Right cardiac atrium (tissue), 5 donors: ENCODE measurements at places on chromosomes 5 and 9. TPM values are rescaled to one million over a fixed set of nuclear protein-coding genes. Genes with fewer than 3 reads are reported as not detected.

The TLX3 gene
- total RNA-seq, result not detected

The IGFBPL1 gene
- 3.9 TPM for total RNA-seq

The PCDHB2 gene
- 1.9 TPM for total RNA-seq

DNA sequence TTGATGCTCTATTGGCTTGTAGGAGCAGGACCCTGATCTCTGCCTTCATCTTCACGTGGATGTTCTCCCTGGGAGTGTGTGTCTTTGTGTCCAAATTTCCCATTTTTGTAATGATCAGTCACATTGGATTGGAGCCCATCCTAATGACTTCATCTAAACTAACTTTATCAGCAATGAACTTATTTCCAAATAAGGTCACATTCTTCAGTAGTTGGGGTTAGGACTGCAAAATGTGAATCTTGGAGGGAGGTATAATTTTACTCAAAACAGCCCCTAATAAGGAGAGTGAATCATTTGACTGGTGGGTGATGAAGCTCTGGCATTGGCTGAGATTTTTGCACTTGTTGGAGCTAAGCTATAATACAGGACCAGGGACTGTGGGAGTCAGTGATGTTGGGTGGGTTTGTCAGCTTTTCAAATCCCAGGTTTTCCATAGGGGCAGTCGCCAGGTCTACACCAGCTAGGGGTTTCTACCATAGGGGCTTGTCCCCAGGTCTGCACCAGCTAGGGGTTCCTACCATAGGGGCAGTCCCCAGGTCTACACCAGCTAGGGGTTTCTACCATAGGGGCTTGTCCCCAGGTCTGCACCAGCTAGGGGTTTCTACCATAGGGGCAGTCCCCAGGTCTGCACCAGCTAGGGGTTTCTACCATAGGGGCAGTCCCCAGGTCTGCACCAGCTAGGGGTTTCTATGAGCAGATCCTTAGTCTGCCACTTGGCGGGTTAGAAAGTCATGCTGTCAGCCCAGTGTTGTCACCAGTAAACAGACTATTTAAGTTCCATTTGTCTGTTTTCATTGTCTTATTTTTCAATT lies 382.6 kb upstream of the DAP start:
- no peak for DNase-seq

- no peak for DNase-seq
These were observed 125.3 kb upstream of the MARCHF11 start for GRCh38 chr5:16304846-16305245.

DNA sequence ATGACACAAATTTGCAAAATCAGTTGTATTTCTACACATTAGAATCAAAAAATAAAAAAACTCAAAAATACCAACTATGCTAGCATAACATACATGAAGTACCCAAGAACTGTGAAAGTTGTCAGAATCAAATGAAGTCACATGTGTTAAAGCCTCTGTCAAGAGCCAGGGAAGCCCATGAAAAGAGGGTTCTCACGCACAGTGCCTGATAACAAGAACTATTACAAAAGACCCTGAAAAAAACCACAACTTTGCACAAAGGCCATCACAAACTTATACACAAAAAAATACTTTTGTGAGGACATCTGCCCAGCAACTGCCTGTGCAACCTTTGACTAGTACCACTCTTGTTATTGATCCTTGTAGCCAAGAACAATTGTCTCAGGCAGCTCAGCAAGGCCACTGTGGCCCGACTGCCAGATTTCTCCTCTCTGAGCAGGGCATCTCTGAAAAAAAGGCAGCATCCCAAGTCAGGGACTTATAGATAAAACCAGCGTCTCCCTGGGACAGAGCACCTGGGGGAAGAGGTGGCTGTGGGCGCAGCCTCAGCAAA lies 28.9 kb upstream of the HNRNPA0 start:
- DNase-seq, result peak; percentile 22

DNA sequence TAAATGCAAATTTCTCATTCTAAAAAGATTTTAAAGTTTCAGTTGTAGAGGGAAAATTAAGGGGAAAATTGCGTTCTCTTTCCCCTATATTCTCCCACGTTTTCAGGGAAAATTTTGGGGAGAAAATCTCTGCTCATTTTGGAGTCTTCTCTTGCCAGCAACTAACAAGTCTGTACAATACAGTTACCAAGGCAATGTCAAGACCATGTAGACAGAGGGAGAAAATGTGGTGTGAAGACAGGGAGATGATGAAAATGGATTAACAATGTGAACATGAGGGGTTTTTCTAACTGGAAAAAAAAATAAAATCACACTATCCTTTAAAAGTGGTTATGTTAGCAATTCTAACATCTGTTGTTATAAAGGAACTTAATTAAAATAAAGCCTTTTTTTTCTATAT lies 22.3 kb downstream of the SLC1A3 start:
- DNase-seq, result no peak

- DNase-seq, result peak; percentile 78
These were observed 1.5 kb upstream of the TESK1 start for GRCh38 chr9:35603506-35603985.

DNA sequence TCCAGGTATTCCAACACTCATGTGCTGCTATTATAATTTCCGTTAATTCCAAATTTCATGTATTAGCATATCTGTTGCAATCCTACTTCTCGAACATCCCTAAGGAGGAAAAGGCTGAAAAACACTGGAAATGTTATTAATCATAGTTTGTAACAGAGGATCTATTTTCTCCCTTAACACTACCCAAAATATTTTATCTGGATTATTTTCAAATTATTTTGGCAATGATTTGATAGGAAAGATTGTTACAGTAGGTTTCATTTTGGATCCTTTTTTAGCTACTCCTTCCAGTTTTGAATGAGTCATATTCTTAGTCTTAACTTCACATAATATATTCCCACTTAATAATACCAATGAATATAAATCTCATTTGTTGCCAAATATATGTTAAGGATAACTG lies 13.9 kb upstream of the NAA35 start:
- DNase-seq, result no peak

DNA sequence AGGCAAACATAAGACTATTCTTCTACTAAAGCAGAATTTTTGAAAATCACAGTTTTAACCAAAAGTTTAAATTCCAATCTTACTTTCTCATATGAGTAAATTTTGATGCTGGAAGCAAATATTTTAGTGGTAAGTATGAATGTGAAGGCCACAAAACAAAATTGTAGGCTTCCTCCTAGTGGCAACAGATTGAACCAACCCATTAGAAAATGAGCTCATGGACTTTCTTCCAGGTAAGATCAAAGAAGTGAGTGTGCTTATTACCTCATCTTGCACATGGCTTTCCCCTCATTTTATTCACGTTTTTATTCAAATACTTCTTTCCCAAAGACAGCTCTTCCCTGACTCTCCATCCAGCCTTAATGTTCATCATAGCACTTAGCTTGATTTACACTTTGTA lies 16.5 kb upstream of the RLN2 start:
- no peak for DNase-seq

GRCh38 chr9:112487799-112488340 lies 1.2 kb downstream of the KIAA1958 start:
- no peak for DNase-seq

- peak; percentile 41 for DNase-seq
These were observed 77.1 kb upstream of the STXBP1 start for GRCh38 chr9:127534931-127535330.

GRCh38 chr5:88888848-88889188 lies 5.8 kb upstream of the MEF2C start:
- DNase-seq, result no peak
